ENCODE measurements at places on chromosomes 2 and 18.

DNA sequence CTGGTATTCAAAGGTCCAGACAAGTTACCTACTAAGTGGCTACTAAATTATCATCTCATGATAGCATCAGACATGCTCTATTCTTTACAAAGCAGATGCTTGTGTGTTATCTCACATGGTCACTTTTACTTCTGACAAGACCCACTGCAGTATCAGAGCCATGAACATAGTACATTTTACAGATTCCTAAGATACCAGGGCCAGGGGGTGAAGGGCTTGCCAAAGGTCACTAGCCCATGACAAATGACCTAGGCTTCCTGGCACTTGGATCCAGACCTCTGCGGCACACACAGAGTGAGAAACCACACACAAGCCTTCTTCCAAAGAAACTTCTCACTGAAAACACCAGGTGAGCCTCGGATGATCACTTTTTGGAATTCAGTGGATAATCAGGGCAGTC, 446.8 kb downstream of the EIPR1 start:
- no peak for DNase-seq

DNA sequence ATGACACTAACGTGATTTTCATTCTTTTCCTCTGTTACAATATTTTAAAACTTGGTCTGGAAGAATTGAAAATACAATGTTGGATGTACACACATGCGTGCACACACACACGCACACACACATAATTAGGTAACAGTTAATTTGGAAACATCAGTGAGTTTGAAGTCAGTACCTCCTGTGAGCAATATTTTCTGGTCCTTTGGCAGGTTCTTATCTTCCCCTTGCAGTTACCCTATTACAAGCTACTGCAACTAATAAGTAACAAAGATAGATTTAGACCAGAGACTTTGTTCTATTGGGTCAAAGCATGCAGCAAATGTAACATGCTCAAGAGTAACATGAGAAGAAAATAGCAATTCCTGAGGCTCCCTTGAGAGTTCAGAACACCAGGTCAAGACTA, 73.3 kb downstream of the ZNF385B start:
- DNase-seq, result no peak

GRCh38 chr2:217705461-217705860, 297.3 kb downstream of the TNS1 start:
- no peak for DNase-seq

DNA sequence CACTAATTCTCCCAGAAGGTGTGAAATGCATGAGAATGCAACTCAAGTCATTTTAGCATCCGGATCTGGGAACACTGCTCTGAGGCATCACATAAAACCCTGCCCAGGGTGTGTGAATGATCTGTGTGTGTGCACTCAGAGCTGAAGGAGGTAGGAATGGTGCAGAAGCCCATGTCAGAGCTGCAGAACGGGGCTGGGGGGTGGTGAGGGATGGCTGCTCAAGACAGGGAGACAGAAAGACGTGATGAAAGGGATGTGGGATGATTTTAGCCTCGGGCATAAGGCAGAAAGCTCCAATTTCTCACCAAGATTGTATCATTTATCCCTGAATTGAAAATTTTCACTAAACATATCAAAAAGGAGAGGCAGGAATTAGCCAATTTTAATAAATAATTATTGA, 369.1 kb downstream of the EIPR1 start:
- DNase-seq, result no peak

DNA sequence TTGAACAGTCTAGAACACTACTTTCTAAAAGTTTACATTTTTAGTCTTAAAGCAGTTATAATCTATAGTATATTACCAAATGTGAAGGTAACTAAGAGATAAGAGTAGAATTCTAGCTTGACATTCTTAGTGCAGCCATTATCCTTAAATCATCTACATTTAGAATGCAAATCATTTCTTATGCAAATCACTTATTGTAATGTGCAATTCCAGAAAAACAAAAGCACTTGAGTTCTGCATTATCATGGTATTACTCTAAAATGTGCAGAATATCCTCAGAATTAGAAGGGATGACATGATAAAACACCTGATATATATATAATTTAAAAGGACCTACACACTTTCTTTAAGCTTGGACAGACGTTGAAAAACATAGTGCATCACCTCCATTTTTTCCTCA, 712 bp upstream of the LRRTM4 start:
- no peak for DNase-seq

DNA sequence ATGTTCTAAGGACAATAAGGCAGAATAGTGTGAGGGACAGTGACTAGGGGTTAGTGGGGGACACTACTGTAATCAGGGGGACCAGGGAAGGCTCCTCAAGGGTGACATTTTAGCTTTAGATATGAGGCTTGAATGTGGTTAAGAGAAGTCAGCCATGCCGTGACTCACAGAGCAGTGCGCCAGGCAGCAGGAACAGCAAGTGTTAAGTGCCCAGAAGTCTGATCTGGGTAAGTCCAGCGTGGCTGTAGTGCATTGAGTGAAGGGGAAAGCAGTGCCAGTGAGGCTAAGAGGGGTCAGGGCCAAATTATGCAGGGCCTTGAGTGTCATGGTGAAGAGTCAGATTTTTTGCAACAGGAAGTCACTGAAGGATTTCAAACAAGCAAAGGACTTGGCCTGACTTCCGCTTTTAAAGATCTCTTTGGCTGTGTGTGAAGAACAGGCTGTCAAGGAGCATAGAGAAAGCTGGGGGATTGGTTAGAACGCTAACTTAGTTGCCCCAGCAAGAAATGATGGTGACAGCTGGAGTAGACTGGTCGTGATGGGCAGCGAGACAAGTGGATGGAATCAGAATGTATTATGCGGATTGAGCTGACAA, 151.5 kb downstream of the MSH2 start:
- DNase-seq, result no peak

Measured in effector CD8-positive, alpha-beta T cell (primary cell).